Dermis microvascular lymphatic vessel endothelial cell (primary cell): ENCODE measurements at places on chromosomes 11 and 22. TPM values are rescaled to one million over a fixed set of nuclear protein-coding genes. Genes with fewer than 3 reads are reported as not detected.

RCOR2 gene
- 0.13 TPM in 2 replicates for total RNA-seq

TMEM151A gene
- under 0.01 TPM in 1 of 2 replicates, not detected in the other for total RNA-seq

AQP11 gene
- total RNA-seq: 0.13 and 0.38 TPM in 2 replicates

MEI1 gene
- total RNA-seq: 2.3 and 3.7 TPM in 2 replicates

MOV10L1 gene
- total RNA-seq: 22.7 and 44.1 TPM in 2 replicates

TRPM5 gene
- not detected in 2 replicates for total RNA-seq

DNA sequence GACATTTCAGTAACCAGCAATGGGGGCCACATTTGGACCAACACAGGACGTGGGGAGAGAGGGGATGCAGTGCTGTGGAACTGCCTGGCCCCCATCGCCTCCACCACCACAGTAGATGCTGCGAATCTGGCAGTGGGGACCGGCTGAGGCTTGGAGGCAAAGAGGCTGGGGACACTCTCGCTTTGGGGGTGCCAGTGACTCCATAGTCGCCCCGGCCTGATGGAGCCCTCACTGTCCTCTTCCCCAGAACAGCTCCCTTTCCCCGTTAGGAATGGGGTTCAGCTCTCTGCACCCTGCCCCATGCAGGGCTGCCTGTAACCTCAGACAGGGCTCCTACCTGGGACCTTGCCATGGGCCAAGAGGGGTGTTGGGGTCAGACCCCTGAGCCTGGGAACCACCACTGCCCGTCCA lies 1.8 kb upstream of the MUC2 start:
- DNase-seq: no peak

DNA sequence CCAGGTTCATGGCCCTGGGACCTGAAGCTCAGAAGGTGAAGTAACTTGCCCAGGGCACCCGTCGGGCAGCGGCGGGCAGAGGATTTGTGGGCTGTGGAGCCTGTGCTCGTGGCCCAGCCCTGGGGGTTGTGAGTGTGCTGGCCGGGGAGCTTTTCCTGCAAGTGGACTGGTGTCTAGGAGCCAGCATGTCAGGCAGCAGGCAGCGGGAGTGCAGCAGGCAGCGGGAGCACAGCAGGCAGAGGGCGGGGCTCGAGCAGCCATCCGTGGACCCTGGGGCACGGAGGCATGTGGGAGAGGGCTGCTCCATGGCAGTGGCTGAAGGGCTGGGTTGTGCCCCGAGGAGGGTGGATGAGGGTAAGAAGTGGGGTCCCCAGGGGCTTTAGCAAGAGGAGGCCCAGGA lies 72.7 kb upstream of the PPP6R3 start:
- no peak for DNase-seq

- DNase-seq: peak; percentile 15
Observed at GRCh38 chr11:79095424-79095823, 345.4 kb downstream of the TENM4 start.

DNA sequence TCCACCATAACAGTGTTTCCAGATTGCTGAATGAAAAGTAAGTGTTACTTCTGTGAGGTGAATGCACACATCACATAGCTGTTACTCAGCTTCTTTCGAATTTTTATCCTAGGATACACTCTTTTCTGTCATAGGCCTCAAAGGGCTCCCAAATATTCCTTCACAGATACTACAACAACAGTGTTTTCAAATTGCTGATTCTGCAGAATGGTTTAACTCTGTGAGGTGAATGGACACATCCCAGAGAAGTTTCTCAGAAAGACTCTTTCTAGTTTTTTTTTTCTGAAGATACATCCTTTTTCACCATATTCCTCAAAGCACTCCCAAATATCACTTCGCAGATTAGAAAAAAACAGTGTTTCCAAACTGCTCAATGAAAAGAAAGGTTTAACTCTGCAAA lies 221.1 kb downstream of the OR4A5 start:
- DNase-seq: no peak

DNA sequence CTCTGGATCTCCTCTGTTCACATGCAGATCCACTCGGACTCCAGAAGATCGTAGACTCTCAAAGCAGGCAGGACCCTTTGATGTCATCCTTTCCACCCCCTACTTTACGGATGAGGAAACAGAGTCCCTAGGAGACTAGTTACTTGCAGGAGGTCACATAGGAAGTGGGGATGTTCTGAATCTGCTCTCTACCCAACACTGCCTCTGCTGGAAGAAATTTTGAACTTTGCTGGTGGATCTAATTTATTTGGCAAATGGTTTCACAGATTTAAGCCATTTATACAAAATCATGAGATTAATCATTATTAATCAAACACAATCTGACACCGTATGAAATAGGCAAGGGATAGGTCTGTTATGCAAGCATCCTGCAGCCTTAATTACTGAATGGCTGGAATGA lies 55.0 kb upstream of the USP47 start:
- DNase-seq: peak; percentile 18

DNA sequence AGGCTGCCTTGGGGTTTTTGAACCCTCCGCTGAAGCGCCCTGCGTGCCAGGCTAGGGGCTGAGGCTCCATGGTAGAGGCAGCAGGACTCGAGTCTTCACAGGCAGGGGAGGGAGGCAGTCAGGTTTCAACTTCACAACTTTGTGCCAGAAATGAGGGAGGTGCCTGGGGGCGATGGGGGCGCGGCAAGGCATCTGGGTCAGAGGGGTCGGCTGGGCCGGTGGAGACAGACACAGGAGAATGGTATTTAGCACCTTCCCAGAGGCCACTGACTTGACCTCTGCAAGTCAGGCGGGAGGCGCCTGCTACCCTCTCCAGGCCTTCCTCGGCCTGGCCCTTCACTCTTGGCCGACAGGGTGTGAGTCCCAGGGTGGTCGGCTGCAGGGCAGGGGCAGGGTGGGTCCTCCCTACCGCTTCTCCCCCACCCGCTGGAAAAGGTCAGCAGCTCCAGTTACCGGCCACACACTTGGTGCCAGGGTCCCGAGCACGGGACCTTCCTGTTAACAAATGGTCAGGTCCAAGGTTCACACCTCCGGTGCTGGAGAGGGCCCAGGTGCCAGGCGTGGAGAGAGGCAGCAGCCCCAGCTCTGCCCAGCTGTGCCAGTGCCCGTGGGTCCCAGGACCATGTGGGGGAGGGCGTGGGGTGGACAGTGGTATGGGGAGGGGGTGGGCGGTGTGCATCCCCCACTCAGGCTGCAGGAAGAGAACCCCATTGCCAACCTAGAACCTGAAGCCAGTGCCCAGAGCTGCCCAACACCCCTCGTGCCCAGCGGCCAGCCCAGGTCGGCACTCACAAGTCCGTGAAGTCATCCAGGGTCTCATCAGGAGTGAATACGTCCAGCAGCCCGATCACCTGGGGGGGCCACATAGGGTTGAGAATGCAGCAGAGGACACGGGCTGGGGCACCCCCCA lies 3.8 kb downstream of the MAPK12 start:
- no peak for DNase-seq

GRCh38 chr22:50531962-50532674 lies 2.3 kb upstream of the TYMP start:
- peak; percentile 76 for DNase-seq

GRCh38 chr11:907668-908067 lies 2.9 kb downstream of the CHID1 start:
- DNase-seq: no peak

GRCh38 chr22:30273711-30274436 lies 7.2 kb upstream of the OSM start:
- DNase-seq: no peak
